Liver (tissue), 10 donors: ENCODE measurements at places on chromosomes 16 and 17.

DNA sequence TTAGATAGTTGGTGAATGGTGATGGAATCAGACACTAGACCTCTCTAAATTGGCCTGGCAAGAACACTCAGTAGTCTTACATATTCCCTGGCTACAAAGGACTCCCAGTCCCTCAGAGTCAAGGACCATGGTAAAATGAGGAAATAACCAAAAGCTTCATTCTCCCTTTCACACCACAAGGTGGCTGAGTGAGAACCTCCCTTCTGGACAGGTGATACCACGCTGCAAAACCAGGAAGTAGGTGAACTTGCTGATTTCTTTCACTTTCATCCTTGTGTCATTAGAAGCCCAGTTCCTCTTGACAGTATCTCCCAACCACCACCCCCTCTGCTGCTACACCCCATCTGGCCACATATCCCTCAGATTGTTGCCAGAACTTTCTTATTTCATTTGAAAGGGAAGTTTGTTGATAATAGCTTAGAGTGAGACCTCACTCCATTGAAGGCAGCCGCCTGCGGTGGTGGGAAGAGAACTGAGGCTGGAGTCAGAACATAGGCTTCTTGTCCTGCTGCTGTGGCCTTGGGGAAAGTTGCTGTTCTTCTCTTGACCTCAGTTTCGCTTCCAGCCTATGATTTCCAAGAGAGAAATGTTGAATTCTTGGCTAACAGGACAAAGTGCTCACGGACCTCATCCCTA is 290.6 kb upstream of the CCL2 start:
- no peak for DNase-seq

DNA sequence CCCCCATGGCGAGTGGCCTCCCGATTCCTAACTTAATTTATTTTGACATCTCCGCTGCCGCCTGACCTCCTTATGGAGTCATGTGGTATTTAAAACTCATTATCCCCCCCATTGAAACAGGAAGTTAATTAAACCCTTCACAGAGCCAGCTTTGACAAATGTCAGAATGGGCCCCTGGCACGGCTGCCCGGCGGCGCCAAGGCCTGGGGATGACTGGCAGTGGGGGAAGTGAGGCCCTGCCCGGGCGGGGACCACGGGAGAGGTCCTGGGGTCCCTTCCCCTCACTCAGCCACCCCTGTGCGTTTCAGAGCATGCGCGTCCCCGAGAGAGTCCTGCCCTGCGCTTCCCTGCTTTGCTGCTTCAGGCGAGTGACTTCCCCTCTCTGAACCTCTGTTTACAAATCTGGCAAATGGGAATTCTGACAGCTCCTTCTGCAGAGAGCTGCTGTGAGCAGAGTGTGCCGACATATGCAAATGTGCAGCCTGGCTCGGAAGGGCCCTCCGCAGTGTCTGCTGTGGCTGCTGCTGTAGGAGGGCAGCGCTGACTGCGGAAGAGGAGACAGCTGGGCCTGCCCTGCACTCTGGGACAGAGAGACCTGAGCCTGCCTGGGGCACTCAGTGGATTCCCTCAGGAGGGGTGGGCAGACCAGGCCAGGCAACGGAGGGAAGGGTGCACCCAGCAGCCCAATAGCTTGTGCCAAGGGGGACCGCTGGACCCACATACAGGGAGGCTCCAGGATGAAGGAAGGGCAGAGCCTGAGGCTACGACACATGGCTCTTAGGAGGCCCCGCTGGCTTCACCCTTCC is 4.4 kb upstream of the ZFPM1 start:
- DNase-seq: no peak

DNA sequence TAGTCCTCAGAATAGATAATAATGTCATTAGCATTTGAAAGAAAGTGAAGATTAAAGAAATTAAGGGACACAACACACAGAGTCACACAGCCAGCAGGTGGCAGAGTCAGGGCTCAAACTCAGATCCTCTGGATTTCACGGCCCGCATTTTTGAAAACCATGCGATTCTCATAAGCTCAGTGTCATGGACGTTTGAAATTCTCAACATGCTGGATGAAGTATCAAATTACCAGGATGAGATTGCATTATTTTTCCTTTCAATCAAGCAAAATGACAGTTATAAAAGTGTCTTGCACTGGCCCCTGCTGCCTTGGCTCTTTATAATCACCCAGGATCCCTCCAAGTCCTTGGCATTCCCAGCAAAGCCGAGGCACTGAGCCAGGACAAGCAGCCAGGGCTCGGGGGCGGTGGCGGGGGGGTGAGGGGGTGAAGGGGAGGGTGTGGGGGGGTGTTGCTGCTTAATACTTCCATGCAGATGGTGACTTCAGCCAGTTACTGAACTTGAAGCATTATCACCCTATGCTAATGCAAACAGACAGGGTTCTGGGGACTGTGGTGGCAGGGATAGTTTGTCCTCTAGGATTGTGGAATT is 6.6 kb upstream of the BMERB1 start:
- DNase-seq: peak; percentile 57

DNA sequence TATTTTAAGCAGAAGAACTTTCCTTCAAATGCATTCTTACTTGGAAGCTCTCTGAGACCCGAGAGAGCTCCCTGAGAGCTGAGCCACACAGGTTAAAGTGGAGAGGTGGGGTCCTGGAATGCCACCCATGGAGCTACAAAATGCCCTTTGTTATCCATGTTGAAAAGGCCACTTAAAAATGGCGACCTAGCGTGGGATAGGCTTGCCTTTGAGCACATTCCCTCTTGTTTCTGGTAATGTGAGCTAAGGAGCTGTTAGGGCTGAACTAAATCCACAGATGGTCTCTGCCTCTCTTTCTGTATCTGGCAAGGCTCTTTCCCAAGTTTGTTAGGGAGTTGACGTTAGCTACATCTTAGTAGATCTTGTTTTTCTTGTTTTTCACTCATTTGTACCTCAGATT is 171.6 kb downstream of the SNX29 start:
- no peak for DNase-seq

DNA sequence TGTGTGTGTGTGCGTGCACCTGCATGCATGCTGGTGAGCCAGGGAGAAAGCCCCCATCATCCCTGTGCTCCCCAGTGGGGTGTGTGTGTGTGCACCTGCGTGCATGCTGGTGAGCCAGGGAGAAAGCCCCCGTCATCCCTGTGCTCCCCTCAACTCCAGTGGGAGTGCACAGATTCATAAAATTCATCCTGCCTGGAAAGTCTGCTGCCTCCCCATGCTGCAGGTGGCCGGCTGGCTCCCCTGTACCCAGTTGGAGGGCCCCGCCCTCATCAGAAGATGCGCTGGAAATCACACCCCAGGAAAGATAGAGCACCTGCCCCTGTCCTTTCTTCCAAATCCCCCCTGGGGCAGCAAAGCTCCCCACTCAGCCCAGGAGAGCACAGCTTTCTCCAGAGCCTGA is 84.8 kb upstream of the DOC2B start:
- DNase-seq: no peak

DNA sequence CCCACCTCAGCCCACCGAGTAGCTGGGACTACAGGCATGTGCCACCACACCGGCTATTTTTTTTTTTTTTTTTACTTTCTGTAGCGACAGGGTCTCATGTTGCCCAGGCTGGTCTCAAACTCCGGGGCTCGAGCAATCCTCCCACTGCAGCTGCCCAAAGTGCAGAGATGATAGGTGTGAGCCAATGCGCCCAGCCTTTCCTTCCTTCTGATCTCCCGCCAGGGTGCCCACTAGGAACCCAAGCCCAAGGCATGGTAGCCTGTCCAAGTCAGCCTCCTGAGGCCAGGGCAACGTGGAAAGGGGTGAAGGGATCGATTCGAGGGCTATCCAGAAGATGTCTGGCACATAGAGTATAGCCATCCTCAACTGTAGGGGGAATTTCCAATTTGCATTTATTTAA is 9.6 kb upstream of the CREBBP start:
- DNase-seq: no peak

GRCh38 chr17:11997972-11998233 is 628 bp upstream of the ZNF18 start:
- DNase-seq: no peak

DNA sequence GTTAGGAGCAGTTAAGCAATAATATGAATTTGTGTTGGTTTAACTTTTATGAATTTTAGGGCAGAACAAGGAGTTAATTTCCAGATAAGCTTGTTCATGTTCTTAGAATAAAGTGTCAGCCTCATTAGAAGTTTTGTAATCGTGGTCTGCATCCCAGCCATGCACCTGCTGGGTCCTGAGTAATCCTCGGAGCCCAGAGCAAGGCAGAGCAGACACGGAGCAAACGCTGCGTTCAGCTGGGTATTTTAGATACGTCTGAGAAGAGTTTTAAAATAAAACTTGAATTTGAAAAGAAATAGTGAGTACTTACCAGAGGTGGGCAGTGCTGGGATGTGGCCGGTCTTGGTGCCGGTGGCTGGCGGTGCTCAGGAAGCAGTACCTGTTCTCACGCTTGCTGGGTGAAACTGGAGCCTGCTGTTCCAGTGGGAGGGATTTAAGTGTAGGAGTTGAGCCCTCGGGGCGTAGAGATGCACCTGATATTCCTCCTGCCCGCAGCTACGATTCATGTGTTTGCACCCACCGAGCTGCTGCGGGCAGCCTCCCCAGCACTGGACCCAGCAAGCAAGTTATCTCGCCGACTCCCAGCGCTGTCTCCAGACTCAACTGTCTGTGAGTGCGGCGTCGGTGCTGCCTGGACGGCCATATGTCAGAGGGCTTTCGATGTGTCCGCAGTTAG is at the start of gene ZNF750:
ZNF750 (minus strand) TSS at position 406 of the 676 bp plus-strand sequence. CDS start 7,568 bp downstream, outside the sequence.
- DNase-seq: no peak

GRCh38 chr17:1843947-1844346 is 14.1 kb downstream of the RPA1 start:
- no peak for DNase-seq

DNA sequence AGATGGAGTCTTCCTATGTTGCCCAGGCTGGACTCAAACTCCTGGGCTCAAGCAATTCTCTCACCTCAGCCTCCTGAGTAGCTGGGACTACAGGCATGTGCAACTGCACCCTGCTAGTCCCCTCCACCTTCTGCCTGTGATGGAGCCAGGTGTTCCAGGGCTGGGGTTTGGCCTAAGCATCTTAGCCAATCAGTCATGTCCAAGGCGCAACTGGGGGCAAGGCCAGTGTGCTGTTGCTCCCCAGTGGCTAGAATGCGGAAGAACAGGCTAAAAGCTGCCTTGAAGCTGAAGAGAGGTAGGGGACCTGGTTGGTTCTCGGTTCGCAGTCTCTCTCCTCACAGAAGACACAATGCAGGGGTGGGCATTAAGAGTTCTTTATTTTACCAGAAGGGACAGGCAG is 18.6 kb downstream of the FLOT2 start:
- no peak for DNase-seq

- no peak for DNase-seq
These were observed 44.6 kb downstream of the GOSR1 start for GRCh38 chr17:30521766-30522165.

- no peak for DNase-seq
These were observed 8.3 kb upstream of the PYDC1 start for GRCh38 chr16:31225193-31225592.

DNA sequence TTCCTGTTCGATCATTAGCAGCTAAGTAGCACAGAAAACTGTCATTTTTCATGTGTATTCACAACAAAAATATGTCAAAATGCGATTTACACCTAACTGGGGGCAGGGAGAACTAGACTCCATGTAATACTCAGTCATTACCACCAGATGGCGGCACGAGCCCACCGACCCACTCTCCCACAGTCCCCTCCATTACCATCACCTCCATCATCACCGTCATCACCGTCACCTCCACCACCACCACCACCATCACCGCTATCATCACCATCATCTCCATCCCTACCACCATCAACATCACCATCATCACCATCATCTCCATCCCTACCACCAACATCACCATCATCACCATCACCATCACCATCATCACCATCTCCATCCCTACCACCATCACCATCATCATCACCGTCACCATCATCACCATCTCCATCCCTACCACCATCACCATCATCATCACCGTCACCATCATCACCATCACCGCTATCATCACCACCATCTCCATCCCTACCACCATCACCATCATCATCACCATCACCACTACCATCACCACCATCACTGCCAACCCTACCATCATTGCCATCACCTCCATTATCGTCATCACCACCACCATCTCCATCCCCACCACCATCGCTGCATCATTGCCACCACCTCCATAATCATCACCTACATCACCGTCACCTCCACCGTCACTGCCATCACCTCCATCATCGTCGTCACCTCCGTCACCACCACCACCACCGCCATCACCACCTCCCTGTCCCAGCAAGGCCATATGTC is 14.4 kb downstream of the NDUFAF8 start:
- peak; percentile 56 for DNase-seq

DNA sequence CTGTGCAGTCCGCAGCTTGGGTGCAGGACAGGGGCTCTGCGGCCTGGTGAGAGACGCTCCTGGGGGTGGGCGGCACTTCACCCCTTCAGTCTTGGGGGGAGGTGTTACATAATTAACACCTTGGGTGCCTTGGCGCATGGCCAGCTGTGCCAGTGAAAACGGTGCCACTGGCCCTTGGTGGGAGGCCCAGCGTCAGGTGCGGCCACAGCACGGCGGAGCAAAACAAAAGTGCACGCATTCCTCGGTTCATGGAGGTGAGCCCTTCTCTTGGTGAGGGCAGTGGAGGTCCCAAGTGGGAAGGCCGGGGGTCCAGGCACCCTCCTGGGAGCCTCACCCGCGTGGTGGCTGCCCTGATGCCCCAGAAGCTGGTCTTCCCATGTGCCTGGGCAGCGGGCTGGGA is 89.8 kb downstream of the ENGASE start:
- no peak for DNase-seq

- no peak for DNase-seq
These were observed at the start of gene ZG16 for GRCh38 chr16:29777576-29778350. ZG16 (plus strand) TSS chr16:29778256; CDS start chr16:29779267, 1,011 bp downstream.

DNA sequence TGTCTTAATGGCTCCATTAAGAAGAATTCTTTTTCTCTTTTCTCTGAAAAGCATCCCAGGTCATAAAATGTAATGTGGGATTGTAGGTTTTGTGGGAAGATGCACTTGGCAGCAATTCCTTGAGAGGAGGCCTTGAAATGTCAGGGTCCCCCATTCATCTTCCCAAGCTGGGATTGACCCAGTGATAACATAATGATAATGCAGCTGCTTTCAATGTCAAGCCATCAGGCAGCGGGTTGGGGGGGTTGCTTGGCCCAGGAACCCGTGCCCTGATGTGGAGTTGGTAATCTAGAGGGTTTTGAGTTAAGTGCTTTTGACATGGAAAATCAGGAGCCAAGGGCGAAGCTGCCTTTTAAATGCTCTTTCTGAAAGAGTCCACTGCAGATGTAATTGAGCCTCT is 484.0 kb downstream of the WWOX start:
- DNase-seq: no peak

- no peak for DNase-seq
These were observed 53.1 kb downstream of the TEX2 start for GRCh38 chr17:64209983-64210382.

GRCh38 chr17:79912552-79913330 is 73.5 kb upstream of the CBX4 start:
- DNase-seq: no peak

GRCh38 chr17:82351713-82352488 is 7.1 kb upstream of the TEX19 start:
- DNase-seq: peak; percentile 86

GRCh38 chr16:52078716-52079655 is 468.0 kb downstream of the TOX3 start:
- no peak for DNase-seq

DNA sequence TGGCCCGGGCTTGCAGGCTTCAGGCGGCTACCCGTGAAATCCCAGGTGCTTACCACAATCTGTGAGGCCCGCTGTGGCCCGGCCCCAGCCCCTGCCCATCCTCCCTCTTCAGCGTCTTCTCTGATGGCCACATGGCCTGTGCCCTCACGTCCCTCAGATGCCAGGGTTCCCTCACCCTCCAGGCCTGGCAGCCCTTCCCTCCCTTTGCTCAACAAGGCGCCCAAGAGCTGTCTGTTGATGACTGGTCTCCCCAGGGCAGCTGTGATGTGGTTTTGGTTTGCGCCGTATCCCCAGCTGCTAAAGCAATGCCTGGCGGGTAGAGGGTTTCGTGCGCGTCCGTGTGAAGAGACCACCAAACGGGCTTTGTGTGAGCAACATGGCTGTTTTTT is 35.1 kb downstream of the PMM2 start:
- DNase-seq: no peak
